ENCODE measurements at places on chromosomes 3 and 15. TPM values are rescaled to one million over a fixed set of nuclear protein-coding genes. Genes with fewer than 3 reads are reported as not detected.

The SLC24A5 gene
- polyA plus RNA-seq, result not detected

The HAPLN3 gene
- 0.65 TPM for polyA plus RNA-seq

The GUCA1C gene
- polyA plus RNA-seq, result not detected

The PIK3R4 gene
- 6.5 TPM for polyA plus RNA-seq

The TNIK gene
- 0.36 TPM for polyA plus RNA-seq

DNA sequence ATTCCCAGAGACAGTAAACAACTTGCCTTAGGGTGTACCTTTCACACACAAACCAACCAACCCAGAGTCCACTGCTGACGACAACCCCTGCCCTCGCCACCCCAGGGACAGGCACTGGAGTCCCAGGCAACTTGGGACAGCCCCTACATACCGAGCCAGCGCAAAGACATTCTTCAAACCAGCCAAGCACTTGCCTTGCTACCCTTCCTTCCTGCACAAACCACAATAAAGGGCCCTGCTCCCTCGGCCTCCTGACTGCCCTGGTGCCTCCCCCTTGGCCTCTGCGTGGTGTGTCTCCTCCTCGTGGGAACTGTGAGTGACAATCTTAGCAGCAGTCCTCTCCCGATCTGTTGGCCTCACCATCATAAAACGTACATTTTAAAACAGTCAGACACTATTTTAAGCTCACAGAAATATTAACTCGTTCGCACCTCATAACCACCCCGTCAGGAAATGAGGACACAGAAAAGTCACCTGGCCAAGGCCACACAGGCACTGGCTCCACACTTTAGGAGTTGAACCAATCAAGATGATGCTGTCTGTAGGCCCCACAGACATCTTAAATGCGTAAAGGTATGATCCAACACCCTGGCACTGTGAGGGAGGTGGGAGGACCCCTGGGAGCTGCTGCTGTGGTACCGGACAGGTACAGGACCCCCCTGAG, 113.8 kb downstream of the ADCY5 start:
- H3K36me3 ChIP-seq, result no peaks in the 10 kb centered on the region
- no peaks in the 10 kb centered on the region for H3K4me1 ChIP-seq
- H3K27ac ChIP-seq, result no peak overlapping the region
- no peak for DNase-seq
- no peak overlapping the region for H3K4me3 ChIP-seq

DNA sequence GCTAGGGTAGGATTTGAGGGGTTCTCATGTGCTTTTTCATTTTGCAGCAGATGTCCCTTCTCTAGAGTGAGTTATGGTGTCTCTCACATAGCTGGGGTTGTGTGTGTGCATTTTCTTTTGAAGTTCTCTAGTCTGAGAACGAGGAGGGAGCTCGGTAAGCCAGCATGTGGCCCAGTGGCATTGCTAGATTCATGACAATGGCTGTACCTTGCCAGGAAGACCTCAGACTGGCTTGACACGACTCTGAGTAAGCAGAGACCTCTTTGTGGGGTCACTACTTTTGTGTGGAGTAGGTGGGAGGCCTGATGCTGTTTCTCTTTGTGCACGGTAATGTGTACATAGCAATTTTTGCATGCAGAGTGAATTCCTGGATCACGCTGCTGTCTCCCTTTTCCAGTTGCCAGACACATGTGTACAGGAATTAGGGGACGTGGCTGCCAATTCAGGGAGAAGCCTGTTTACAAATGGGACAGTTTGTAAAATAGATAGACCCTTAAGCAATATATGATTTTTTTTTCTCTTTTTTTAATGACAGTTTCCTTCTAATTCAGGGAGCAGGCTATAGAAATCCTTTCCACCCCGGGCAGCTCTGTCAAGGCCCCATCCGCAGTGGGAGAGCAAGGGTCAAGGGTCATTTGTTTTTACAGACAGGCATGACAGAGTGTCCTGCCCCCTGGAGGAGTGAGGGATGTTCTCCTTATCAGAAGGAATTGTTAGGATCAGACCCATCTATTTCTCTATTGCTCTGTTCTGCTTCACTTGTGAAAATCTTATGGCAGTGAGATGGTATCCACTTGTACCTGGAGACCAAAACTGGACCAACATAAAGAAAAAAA, 4.6 kb downstream of the CACNA1D start:
- no peak for DNase-seq
- no peak overlapping the region for H3K4me3 ChIP-seq
- no peak overlapping the region for H3K27ac ChIP-seq
- peaks cover 50% of the 10 kb centered on the region for H3K27me3 ChIP-seq
- peaks cover 12% of the 10 kb centered on the region for H3K4me1 ChIP-seq

GRCh38 chr15:87527416-87527815, 729.1 kb downstream of the NTRK3 start:
- H3K4me3 ChIP-seq, result no peak overlapping the region
- no peaks in the 10 kb centered on the region for H3K27me3 ChIP-seq
- no peak for DNase-seq
- no peak overlapping the region for H3K27ac ChIP-seq
- H3K4me1 ChIP-seq, result no peaks in the 10 kb centered on the region
- no peaks in the 10 kb centered on the region for H3K36me3 ChIP-seq

DNA sequence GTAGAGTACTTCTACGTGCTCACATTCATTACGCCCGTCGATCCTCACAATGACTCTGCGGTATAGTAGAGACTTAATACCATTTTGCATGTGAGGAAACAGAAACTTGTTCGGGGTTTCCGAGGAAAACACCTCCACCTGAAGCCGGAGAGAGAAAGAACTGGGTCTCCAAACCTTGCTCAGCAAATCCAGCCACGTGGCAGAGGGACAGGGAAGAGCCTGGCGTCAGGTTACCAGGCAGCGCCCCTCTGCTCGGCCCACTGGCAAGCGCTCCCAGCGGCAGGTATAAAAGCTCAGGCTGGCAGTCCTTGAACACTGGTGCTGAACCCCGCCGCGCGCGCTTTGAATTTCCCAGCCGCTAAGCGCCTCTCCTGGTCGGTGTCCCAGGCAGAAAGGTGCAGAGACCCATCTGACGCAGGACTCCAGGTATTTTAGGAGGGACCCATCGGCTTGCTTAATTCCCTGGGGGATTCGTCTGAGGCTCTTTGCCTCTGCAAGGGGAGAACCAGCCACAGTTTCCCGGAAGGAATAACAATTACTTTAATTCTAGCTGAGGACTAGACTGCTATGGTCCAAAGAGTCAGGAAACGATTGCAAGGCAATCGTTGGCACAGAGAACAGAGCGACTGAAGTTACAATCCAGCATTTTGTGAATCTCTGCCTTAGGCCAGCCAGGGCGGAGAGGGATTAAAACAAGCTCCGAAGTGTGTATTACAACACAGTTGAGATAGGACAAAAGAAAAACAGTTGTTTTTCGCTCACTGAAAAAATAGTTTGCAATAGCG, at the start of gene C2CD4A:
Gene C2CD4A (plus strand): TSS at position 315 of the 785 bp plus-strand sequence. CDS start 637 bp downstream, outside the sequence.
- H3K4me3 ChIP-seq, result peak within 1 kb of the TSS; percentile 2
- no peak within 1 kb of the TSS for H3K27ac ChIP-seq
- no peak for DNase-seq

GRCh38 chr15:82799183-82799841, 6.6 kb downstream of the FSD2 start:
- H3K4me3 ChIP-seq, result no peak overlapping the region
- no peaks in the 10 kb centered on the region for H3K27me3 ChIP-seq
- H3K4me1 ChIP-seq, result no peaks in the 10 kb centered on the region
- H3K36me3 ChIP-seq, result no peaks in the 10 kb centered on the region
- H3K27ac ChIP-seq, result no peak overlapping the region

GRCh38 chr15:81265944-81266775, 57.8 kb downstream of the STARD5 start:
- H3K27ac ChIP-seq, result no peak overlapping the region
- peaks cover 12% of the 10 kb centered on the region for H3K4me1 ChIP-seq
- peaks cover 3% of the 10 kb centered on the region for H3K27me3 ChIP-seq
- H3K4me3 ChIP-seq, result no peak overlapping the region
- DNase-seq, result peak; percentile 72

DNA sequence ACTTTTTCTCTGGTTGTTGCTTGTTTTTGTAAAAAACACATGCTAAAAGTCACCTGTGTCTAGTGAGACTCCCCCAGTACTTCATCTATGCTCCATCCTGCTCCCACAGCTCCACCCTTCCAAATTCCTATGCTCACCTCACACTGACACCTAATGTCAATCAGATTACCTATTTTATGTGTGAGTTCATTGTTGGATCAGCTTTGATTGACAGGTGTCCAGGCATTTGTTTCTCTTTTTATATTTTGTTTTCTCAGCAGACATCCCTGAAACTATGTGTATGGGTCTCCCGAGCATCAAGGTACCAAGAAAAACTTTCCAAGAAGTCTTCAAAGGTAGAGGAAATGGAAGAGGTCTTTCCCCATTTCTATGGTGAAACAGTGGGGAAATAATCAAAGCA, 13.4 kb downstream of the RFTN1 start:
- H3K27ac ChIP-seq, result no peak overlapping the region
- no peak overlapping the region for H3K4me3 ChIP-seq
- peaks cover 32% of the 10 kb centered on the region for H3K4me1 ChIP-seq
- no peak for DNase-seq
- no peaks in the 10 kb centered on the region for H3K27me3 ChIP-seq
- H3K36me3 ChIP-seq, result no peaks in the 10 kb centered on the region

GRCh38 chr3:121601212-121601812, 8.1 kb downstream of the FBXO40 start:
- H3K36me3 ChIP-seq, result no peaks in the 10 kb centered on the region
- DNase-seq, result no peak
- no peak overlapping the region for H3K4me3 ChIP-seq
- no peak overlapping the region for H3K27ac ChIP-seq

GRCh38 chr3:52046186-52046901, 10.0 kb downstream of the DUSP7 start:
- peaks cover 7% of the 10 kb centered on the region for H3K4me1 ChIP-seq
- DNase-seq, result no peak
- no peak overlapping the region for H3K4me3 ChIP-seq
- H3K36me3 ChIP-seq, result peaks cover 40% of the 10 kb centered on the region

DNA sequence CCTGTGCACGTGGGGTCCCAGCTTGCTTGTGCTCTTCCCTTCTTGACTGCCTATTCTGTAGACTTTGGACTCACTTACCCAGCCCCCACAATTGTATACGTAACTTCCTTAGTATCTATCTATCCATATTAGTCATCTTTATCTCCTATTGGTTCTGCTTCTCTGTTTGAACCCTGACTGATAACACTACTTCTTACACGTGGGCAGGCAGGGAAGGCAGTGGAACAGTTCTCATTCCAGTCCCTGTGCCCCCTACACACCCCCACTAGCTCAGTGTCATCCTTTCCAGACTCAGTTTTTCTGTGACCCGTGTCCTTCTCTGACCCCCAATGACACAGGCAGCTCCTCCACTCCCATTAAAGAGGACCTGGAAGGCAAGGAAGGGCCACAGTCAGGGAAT, 74.2 kb upstream of the FBN1 start:
- H3K27ac ChIP-seq, result no peak overlapping the region
- no peaks in the 10 kb centered on the region for H3K36me3 ChIP-seq
- no peaks in the 10 kb centered on the region for H3K4me1 ChIP-seq
- no peak overlapping the region for H3K4me3 ChIP-seq
